ENCODE measurements at places on chromosomes 12 and 14. TPM values are rescaled to one million over a fixed set of nuclear protein-coding genes. Genes with fewer than 3 reads are reported as not detected.

SDR9C7 gene
- total RNA-seq = not detected

IL31 gene
- 0.87 TPM for total RNA-seq

NYNRIN gene
- total RNA-seq = 0.14 TPM

GRIP1 gene
- total RNA-seq = 0.66 TPM

ACTN1 gene
- total RNA-seq = 120 TPM

BHLHE41 gene
- total RNA-seq = not detected

Measured in activated naive CD4-positive, alpha-beta T cell treated with anti-CD3 and anti-CD28 coated beads, Interleukin-2, amount 50 U/mL, for 72 hours (primary cell).